ENCODE measurements at places on chromosomes 7 and 10. TPM values are rescaled to one million over a fixed set of nuclear protein-coding genes. Genes with fewer than 3 reads are reported as not detected.

GRCh38 chr10:12796401-12797160 lies 204.9 kb downstream of the CCDC3 start:
- no peak overlapping the region for H3K27ac ChIP-seq
- H3K4me3 ChIP-seq, result no peak overlapping the region
- H3K36me3 ChIP-seq, result peaks cover 5% of the 10 kb centered on the region
- H3K4me1 ChIP-seq, result no peaks in the 10 kb centered on the region
- no peak for DNase-seq

GRCh38 chr10:28533571-28534304 lies 820 bp downstream of the WAC start:
- H3K4me3 ChIP-seq, result peak overlapping the region; percentile 97
- no peaks in the 10 kb centered on the region for H3K27me3 ChIP-seq
- peak; percentile 75 for DNase-seq
- H3K36me3 ChIP-seq, result no peaks in the 10 kb centered on the region
- H3K4me1 ChIP-seq, result peaks cover 16% of the 10 kb centered on the region

UTF1 gene
- not detected for total RNA-seq

WASHC2A gene
- total RNA-seq, result 40.3 TPM

EPO gene
- not detected for total RNA-seq

DNA sequence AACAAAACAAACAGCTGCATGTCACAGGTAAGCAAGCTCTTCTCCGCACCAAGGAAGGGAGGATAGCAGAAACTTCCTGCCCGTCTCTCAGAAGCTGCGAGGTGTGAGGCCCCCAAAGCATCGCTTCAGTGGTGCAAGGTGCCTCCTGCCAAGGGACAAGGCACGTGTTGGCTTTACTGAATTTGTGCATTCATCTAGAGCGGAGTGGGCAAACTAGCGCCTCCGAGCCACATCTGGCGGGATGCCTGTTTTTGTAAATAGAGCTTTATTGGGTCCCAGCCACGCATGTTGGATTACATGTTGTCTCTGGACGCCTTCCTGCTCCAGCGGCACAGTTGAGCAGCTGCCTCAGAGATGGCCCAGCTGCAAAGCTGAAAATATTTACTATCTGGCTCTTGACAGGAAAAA lies 27.7 kb downstream of the PHYH start:
- H3K4me3 ChIP-seq, result no peak overlapping the region
- H3K27ac ChIP-seq, result peak overlapping the region; percentile 32
- no peaks in the 10 kb centered on the region for H3K27me3 ChIP-seq
- peak; percentile 58 for DNase-seq

DNA sequence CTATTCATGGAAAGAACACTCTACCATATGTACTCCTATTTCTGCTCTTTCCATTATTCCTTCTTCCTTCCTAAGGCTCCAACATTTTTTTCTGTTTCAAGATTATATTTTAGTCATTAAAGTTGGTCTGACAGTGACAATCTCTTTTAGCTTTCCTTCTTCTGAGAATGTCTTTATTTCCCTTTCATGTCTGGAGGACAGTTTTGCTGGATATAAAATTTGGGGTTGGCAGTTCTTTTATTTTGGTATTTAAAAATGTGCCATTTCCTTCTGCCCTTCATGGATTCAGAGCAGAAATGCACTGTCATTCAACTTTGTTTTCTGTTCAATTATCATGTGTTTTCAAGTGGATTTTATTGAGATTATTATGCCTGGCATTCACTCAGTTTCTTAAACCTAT lies 53.1 kb downstream of the VSTM4 start:
- peaks cover 9% of the 10 kb centered on the region for H3K4me1 ChIP-seq
- peaks cover 8% of the 10 kb centered on the region for H3K36me3 ChIP-seq
- no peak overlapping the region for H3K4me3 ChIP-seq
- no peak overlapping the region for H3K27ac ChIP-seq

ELMO1 gene
- 9.8 TPM for total RNA-seq

SPAM1 gene
- 0.46 TPM for total RNA-seq

DNA sequence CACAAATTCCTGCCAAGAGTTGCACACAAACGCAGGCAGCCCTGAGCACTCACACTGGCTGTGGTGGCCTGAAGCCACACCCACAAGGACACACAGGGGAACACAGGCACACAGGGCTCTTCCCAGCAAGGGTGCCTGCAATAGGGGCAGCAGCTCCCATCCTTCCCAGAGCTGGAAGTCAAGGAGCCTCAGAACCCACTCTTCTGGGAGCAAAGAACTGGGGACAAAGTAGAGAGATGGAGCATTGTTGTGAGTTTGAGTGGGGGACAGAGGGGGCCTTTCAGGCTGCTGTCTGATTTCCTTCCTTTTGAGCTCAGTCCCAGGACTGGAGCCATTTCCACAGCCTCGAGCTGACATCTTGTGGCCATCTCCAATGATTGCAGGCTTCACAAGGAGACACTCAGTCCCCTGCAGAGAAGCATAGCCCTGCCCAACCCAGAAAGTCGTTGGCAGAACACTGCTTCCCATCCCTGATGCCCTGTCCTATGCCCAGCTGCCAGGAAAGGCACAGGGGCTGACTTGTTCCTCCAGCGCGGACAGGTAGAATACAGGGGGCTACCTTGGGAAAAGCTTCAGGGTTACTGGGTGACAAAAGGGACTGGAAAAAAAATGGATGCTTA lies 34.4 kb upstream of the SLF2 start:
- no peaks in the 10 kb centered on the region for H3K36me3 ChIP-seq
- no peak overlapping the region for H3K4me3 ChIP-seq
- H3K27ac ChIP-seq, result no peak overlapping the region
- DNase-seq, result peak; percentile 36
- H3K4me1 ChIP-seq, result no peaks in the 10 kb centered on the region

DNA sequence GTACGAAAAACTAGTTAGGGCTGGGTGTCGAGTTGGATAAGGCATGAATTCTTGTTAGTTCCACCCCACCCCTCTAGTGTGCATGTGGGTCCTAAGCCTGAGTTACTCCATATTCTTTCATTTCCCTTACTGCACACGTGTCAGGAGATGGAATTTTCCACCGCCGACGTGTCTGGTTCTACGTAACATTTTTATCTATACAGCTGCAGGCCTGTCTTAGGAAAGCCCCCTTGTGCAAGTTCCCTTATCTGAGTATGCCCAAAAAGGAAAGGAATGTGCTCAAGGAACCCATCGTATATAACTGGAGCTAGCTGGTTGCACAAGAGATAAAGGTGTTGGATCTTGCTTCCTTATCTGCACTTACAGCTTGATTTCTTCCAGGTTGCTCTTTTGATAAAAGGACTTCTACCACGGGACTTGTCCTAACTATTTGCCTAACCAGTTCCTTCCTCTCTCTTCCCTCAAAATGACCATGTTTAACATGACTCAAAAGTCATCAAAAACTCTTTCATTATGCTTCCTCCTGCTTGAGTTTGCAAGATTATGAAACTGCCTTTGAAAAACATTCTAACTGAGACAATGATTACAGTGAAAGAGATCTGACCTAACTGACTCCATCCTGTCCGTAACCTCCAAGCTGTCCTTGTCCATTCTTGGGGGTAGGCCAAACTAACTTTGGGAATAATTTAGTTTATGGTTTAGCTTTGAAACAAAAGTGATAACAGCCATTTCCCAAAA lies 181.4 kb downstream of the AKR1D1 start:
- H3K4me1 ChIP-seq, result peaks cover 19% of the 10 kb centered on the region
- H3K27me3 ChIP-seq, result no peaks in the 10 kb centered on the region
- H3K27ac ChIP-seq, result no peak overlapping the region
- DNase-seq, result no peak
- H3K4me3 ChIP-seq, result no peak overlapping the region

DNA sequence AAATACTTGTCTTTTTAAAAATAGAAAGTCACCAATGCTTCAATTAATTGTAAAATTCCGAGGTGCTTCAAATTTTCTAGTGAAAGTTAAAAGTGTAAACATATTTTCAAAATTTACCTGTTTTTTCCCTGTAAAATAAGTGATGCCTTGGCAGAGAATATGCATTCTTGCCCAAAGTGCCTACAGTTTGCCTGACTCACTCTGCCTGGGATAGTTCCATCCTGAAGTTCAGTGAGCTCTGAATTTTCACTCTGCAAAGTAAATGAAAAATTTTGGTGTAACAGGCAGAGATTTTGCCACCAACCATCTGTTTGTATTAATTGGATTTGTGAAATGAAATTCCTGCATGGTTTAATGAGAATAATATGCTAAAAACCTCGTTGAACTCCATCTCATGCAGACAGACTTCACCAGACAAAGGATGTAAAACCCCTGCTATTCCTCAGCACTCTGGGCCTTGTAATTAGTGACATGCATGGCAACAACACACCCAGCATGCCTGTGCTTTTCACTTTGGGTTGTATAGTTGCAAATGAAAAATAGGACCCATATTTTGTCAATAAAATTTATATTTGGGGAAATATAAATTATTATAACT lies 117.4 kb upstream of the GNAI1 start:
- H3K27me3 ChIP-seq, result no peaks in the 10 kb centered on the region
- H3K4me1 ChIP-seq, result no peaks in the 10 kb centered on the region
- H3K4me3 ChIP-seq, result no peak overlapping the region
- no peak for DNase-seq

DNA sequence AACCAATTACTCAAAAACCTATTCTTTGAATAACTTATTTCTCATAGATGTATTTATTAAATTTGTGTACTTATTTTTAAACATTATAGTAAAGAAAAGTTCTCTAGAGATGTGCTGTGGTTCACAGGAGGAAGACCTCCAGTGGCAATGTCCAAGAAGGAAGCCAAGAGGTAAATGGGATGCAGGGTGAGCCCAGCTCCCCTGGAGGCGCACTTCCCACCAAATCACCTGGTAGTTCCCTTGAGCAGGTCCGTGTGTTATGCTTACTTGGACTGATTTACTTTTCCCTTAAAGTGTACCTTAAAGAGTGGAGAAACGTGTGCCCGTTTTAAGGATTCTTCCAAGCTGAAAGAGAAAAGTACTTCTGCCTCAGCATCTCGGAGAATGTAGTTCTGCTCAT lies 55.3 kb downstream of the PAXIP1 start:
- no peak for DNase-seq
- H3K4me1 ChIP-seq, result no peaks in the 10 kb centered on the region
- no peak overlapping the region for H3K4me3 ChIP-seq
- H3K27me3 ChIP-seq, result no peaks in the 10 kb centered on the region
- no peak overlapping the region for H3K27ac ChIP-seq

DNA sequence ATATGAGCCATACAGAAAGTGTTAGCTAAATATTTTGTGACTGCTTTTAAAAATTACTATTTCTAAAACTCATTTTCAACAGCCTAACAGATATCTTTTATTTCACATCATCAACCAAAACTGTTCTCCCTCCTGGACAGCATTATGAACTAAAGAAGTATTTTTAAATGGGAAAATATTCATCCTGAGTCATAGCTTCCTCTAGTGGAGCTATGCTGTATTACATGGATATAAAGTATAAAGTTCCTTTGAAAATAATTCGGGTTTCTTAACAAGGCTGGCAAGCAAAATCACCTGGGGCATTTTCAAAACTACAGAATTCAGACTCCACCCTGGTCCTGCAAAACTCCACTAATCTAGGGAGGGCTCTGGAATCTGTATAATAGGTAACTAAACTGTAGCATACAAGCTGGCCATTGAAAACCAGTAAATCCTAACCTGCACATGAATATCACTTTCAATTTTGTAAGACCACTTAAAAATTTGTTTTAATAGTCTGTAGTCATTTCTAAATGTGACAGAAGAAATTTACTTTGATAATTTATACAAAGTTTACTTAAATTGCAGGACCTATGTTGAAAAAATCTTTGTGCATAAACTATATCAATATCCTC lies 53.5 kb downstream of the SCIN start:
- no peaks in the 10 kb centered on the region for H3K36me3 ChIP-seq
- H3K27ac ChIP-seq, result no peak overlapping the region
- DNase-seq, result no peak
- no peak overlapping the region for H3K4me3 ChIP-seq
- no peaks in the 10 kb centered on the region for H3K4me1 ChIP-seq

DNA sequence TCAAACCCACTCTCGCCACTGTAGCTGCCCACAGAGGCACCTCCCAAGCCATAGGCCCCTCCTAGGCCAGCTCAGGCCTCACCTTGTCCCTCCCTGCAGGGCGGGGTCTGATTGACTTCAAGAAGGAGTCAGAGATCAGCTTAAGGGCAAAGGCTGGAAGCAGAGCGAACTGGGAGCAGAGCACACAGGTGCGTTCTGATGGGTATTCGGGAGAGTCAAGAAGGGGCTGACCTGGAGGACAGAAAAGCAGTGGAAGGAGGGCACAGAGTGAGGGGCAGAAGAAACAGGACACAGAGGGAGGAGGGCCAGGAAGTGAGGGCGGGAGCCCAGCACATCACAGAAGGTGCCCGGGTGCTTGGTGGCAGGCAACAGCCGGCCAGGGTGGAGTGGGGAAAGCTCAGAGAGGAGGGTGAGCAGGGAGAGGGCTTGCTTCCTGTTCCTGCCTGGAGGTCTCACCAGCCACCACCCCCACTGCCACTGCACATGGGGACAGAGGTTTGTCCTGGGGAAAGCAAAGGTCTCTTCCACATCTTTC lies at the start of gene AOC1:
TSS of gene AOC1 (plus strand) at position 147 of the 535 bp plus-strand sequence. CDS start 3,954 bp downstream, outside the sequence.
- DNase-seq, result no peak
- peaks cover 13% of the 10 kb centered on the region for H3K27me3 ChIP-seq
- no peak within 1 kb of the TSS for H3K27ac ChIP-seq
- H3K4me3 ChIP-seq, result no peak within 1 kb of the TSS
- H3K4me1 ChIP-seq, result no peaks in the 10 kb centered on the region

SH2D4B gene
- total RNA-seq, result 0.19 TPM

GRCh38 chr7:4136501-4137110 lies 545.5 kb upstream of the FOXK1 start:
- no peak for DNase-seq
- H3K27me3 ChIP-seq, result no peaks in the 10 kb centered on the region
- no peaks in the 10 kb centered on the region for H3K4me1 ChIP-seq
- no peak overlapping the region for H3K27ac ChIP-seq

PON3 gene
- 0.28 TPM for total RNA-seq

NXPH1 gene
- not detected for total RNA-seq

GRCh38 chr7:155283565-155284194 lies 14.0 kb upstream of the INSIG1 start:
- DNase-seq, result no peak
- no peak overlapping the region for H3K27ac ChIP-seq
- no peaks in the 10 kb centered on the region for H3K4me1 ChIP-seq
- no peak overlapping the region for H3K4me3 ChIP-seq
- H3K27me3 ChIP-seq, result peaks cover 5% of the 10 kb centered on the region
- H3K36me3 ChIP-seq, result no peaks in the 10 kb centered on the region

DNA sequence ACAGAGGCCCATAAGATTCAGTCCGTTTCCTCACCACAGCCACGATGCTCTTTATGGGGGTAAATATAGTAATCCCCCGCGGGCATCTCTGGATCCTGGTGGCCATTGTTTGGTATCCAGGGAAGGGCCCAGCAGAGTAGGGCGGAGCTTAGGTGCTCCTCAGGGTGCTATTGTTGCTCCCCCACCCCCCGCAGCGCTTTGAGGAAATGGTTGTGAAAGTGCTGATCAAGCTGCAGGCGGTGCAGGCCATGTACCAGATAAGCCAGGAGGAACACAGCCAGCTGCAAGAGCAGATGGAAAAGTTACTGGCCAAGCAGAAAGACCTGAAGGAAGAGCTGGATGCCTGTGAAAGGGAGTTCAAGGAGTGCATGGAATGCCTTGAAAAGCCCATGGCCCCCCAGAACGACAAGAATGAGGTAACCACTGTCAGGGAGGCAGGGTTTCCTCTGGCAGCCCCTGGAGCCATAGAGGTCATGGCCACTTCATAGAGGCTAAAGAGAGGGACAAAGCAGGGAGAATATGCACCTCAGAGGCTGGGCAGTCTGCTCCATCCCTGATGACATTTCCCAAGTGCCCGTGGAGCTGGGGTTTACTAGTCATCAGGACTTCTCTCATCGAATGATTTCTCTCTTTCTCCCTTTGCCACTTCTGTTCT lies 17.6 kb upstream of the FLNC start:
- DNase-seq, result peak; percentile 43
- H3K4me3 ChIP-seq, result no peak overlapping the region
- no peaks in the 10 kb centered on the region for H3K36me3 ChIP-seq
- H3K27ac ChIP-seq, result no peak overlapping the region
- H3K4me1 ChIP-seq, result peaks cover 3% of the 10 kb centered on the region

All from heart left ventricle (tissue), 16 donors.